NCI-H1694 treated with DMSO at 0.1 percent for 48 hours (cell line): ENCODE measurements at places on chromosomes 5 and 9.

DNA sequence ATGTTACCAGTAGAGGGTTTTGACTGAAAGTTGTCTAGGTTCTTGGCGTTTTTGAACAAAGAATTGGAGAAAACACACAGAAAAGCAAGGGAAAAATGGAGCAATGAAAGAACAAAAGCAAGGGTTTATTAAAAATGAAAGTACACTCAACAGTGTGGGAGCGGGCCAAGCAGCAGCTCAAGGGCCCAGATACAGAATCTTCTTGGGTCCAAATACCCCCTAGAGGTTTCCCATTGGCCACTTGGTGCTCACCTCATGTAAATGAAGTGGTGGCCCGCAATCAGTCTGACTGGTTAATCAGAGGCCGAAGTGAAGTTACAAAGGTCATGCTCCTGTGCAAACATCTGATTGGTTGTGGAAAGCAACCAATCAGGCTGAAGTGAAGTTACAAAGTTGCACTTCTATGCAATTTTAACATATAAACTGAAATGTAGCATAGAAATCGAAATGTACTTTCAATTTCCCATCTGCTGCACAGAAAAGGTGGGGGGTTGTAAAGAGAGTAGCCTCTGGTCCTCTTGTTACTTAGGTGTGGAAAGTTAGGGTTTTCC is 1.9 kb upstream of the GM2A start:
- no peak for DNase-seq

GRCh38 chr5:168086104-168086610 is 205.3 kb upstream of the WWC1 start:
- peak; percentile 26 for DNase-seq

DNA sequence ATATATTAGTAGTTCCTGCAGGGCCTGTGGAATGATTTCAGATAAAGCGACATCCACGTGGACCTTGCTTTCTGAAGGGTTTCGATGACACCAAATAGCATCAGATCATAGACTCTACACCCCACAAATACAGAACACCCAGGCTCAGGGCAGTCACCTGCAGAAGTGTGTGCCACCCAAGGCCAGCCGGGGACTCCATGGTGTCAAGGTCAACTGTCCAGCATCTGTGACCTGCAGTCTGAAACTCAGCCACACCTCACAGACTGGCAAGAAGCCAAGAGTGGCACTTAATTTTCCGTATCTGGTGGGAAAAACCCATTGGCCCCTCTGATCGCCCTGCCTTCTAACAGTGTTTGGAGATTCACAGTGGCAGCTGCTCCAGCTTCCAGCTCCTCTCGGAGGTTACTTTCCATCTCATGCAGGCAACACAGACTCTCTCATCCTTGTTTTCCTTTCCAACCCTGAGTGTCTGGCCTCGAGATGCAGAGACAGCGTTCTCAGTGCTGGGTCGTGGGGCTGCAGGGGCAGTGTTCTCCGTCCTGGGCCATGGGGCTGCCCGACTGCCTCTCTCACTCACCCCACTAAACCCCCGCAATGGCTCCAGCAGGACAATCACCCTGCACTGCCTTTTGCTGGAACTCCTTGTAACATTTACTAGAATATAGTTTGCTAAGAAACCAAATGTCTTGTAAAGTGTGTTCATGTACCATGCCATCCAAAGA is 221.9 kb downstream of the IRX2 start:
- DNase-seq, result no peak

GRCh38 chr9:129221979-129222635 is 44.0 kb upstream of the IER5L start:
- no peak for DNase-seq

DNA sequence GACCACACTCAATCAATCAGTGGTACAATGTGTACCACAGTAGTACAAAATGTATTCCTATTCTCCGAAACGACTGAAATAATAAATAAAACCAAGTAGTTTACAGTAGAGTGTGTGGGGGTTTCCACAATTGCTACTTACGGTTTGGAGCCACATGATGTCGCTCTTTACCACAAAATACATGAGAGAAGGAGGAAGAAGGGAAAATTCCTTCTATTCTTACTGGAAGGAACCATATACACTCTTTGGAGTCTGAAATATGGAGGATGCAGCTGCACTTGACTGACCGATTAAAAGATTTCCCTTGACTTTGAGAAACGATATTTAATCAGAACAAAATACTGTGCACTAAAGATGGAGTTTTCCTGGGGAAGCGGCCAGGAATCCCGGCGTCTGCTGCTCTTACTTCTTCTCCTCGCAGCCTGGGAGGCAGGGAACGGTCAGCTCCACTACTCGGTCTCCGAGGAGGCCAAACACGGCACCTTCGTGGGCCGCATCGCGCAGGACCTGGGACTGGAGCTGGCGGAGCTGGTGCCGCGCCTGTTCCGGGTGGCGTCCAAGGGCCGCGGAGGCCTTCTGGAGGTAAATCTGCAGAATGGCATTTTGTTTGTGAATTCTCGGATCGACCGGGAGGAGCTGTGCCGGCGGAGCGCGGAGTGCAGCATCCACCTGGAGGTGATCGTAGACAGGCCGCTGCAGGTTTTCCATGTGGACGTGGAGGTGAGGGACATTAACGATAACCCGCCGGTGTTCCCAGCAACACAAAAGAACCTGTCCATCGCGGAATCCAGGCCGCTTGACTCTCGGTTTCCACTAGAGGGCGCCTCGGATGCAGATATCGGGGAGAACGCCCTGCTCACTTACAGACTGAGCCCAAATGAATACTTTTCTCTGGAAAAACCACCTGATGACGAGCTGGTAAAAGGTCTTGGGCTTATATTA is at the start of gene PCDHA4:
TSS of gene PCDHA4 (plus strand) at position 235 of the 942 bp plus-strand sequence.
- DNase-seq, result no peak

DNA sequence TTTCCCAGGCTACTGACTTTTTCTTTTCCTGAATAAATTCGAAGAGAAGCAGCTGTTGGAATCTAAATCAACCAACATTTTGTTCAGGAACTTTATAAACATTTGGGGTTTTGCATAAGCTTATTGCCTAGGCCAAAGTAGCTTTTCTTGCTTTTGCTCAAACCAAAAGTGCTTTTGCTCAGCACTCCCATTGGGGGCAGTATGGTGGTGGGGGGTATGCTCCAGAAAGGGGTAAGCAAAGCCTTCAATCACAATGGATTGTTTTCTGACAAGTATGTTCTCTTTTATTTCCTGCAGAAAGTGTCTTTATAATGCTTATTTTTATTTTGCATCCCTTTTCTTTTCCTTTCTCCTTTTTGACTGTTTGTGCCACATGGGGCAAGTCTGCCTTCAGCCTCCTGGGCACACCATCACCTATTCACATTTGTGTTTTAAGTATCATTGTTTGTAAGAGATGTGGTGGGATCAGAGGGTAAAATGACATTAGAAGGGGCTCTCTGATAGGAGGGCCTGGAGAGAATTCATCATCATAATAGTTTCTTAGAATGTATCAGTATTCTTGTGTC is 86.0 kb downstream of the PRDM6 start:
- no peak for DNase-seq

DNA sequence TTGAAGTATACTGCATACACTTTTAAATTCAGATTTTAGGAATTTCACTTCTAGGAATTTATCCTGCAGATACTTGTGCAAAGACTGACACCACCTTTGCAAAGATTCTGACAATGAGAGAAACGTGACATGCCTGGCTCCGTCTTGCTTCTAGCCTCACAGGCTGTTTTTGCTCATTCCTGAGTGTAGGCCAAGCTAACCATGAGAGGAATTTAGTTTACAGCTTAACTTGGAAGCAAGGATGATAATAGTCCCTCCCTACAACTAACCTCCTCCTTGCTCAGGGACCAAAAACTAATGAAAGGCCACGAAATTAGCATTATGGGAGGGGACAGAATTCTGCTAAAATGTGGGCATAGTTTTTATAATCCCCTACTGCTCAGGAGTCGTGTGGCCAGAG is 31.1 kb downstream of the C5orf22 start:
- DNase-seq, result no peak

DNA sequence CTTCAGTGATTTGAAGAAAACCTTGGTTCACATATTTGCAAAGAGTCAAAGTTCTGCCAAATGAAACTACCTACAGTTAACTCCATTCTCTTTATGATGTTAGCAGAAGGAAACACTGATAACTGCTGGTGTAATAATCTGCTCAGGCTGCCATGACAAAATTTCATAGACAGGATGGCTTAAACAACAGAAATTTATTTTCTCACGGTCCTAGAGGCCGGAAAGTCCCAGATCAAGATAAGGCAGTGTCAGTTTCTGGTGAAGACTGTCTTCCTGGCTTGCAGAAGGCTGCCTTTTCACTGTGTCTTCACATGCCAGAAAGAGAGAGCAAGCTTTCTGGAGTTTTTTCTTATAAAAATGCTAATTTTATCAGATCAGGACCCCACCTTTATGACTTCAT is 102.4 kb upstream of the PARP8 start:
- DNase-seq, result no peak

GRCh38 chr5:69485471-69485870 is 7.1 kb upstream of the OCLN start:
- DNase-seq, result no peak

GRCh38 chr5:70440-70839 is 21.5 kb upstream of the PLEKHG4B start:
- peak; percentile 75 for DNase-seq

GRCh38 chr5:59107692-59108091 is 524.8 kb downstream of the RAB3C start:
- DNase-seq, result no peak

DNA sequence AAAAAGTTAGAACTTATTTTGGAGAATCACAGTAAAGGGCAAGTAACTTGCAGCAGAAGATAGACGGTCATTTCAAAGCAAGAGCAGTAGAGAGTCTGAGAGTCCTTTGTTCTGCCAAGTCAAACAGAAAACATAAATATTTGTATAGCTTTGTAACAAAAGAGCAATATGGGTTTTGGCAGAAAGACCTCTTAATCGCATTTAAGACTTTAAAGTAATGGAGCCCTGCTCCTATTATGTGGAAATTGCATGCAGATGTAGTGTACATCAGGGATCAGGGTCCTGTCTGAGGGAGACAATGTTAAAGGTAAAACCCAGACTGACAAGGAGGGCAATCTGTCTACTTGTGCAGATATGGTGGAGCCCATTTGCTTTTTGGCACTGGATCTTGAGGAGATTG is 87.2 kb downstream of the PGM5 start:
- DNase-seq, result no peak

GRCh38 chr5:72394688-72395087 is 74.5 kb downstream of the PTCD2 start:
- no peak for DNase-seq

DNA sequence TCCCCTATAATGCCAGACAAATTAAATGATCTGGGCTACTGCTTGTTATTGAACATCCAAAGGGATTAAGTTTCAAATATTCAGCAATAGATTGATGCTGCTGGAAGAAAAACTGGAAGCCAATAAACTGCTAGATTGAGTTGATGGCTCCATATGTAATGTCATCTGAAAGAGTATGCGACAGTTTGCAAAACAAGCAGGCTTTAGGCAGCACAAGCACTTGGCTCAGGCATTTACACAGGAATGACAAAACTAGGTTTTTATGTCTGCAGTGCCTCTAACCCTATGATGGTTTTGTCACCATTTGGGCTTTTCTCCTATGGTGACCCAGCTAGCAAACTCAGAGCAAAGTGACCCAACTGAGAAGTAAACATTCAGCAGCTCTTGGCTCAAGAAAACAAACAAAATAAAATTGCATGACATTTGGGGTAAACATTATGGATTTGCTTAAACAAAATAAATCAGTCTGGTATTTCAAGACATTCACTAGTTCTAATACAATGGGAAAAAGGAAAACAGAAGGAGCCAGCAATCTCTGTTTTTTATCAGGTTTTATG is 978.5 kb downstream of the DTWD2 start:
- no peak for DNase-seq

DNA sequence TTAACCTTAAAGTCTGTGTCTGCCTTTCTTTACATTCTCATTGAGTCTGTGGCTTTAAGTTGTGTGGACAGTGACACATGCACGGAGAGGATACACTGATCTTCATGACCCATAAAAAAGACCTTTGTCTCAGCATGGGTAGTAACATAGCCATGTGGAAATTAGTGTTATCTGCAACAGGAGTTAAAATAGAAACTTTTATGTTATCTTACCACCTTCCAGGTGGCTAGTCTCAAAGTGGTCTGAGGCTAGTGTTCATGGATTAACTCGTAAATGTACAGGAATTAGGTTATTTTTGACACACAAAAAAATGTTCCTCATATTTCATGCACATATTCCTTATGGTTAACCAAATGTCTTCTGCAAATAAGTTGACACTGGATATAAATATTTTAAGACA is 607.0 kb downstream of the ISL1 start:
- DNase-seq, result no peak

- no peak for DNase-seq
Measured at GRCh38 chr9:4967523-4967922, 17.5 kb upstream of the JAK2 start.

GRCh38 chr5:159801303-159801702 is 115.0 kb upstream of the ADRA1B start:
- DNase-seq, result no peak

DNA sequence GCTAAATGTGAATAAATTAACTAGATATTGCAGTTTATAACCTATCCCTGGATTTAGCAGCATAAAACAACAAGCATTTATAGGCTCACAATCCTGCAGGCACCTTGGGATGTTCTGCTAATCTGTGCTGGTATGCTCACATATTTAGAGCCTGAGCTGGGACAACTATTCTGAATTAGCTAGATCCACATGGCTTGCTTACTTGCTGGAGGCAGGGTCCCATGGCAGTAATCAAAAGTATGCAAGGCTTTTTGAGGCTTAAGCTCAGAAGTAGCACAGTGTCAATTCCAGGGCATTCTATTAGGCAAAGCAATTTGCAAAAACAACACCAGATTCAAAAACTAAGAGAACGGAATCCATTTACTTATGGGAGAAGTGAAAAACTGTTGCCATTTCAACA is 745.0 kb upstream of the ACO1 start:
- no peak for DNase-seq

DNA sequence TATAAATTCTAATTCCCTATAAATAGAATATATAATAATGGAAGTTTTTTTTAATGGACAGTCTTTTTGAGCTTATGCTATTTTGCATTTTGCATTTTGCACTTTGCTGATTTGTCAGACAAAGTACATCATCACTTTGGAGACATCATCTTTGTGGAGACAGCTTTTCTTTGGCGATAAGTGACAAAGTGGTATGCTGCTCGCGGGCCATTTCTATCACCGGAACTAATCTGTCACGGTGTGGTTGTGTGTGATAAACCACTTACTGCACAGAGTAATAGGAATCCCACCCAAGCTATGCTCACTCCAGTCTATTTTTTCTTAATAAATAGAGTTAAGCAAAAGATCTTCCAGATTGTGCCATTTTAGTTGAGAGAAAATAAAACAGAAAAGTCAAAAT is 133.1 kb downstream of the MACIR start:
- no peak for DNase-seq

DNA sequence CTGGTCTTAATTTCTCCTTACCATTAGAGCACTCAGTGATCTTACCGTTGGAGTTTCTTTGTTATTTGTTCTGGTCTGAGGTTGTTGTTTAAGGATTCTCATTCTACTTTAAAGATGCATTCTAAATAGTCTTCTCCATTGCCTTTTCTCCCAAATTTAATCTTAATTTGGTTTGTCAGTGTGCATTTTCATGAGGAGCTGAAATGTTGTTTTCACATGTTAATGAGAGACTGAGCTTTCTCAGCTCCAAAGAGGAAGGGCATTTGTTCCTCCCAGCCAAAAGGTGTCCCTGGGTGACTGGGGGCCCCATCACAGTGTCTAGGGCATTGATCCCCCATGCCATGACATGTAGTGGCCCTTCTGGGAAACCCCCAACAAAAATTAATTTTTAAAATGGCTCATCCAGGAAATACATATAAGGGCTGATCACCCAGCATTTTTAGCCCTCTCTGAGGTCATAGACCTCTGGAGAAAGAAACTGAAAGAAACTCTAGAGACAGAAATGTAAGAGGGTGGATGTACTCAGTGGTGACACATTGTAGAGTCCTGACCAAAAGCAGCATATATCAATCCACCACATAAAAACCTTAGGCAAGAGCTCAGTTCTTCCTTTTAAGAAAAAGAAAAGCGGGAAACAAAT is 240.4 kb upstream of the RAI14 start:
- DNase-seq, result no peak
